Choroid plexus epithelial cell (primary cell): ENCODE measurements at places on chromosomes 2 and 18.

- DNase-seq, result peak; percentile 1
Observed at GRCh38 chr2:114192362-114192761, 250.1 kb upstream of the DPP10 start.

- no peak for DNase-seq
Observed at GRCh38 chr2:8329660-8330622, 351.9 kb upstream of the ID2 start.

GRCh38 chr18:72412927-72413326, 131.2 kb downstream of the CBLN2 start:
- peak; percentile 16 for DNase-seq

DNA sequence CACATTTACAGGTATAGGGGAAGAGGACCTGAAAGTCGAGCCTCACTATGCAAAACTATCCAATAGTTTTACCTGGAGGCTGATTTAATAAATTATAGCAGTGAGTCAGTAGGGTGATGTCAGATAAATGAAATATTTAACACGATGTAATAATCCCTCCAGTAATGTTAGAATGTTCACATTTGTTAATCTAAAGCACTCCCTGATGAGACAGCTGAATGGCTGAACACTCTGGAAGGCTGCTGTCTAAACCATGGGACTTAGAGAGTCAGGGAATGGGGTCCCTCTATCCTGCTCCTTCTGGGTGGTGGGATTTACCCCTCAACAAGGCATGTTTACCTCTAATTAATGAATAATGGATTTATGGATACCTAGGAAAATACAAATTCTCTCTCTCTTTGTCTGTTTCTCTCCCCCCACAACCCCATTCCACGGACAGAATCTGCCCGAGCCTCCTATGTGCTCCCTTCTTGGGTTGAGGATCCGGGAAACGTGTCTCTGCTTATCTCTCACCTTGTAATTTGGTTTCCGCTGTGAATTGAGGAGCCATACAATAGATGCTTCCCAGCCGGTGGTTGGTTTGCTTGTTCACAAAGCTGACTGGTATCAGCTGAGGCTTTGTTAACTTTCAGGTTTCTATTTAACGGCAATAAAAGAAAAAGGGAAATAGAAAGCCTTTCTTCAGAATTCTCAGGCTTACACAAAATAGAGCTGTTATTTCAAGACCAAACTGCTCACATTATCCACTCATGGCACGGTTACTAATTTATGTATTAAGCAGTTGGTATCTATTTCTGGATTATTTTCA, 25.9 kb downstream of the LRRC30 start:
- no peak for DNase-seq

GRCh38 chr18:75222407-75222806, 11.8 kb downstream of the TSHZ1 start:
- no peak for DNase-seq
